ENCODE measurements at places on chromosomes 7 and 10.

GRCh38 chr10:111116762-111117445 is 40.1 kb downstream of the ADRA2A start:
- no peak for DNase-seq

DNA sequence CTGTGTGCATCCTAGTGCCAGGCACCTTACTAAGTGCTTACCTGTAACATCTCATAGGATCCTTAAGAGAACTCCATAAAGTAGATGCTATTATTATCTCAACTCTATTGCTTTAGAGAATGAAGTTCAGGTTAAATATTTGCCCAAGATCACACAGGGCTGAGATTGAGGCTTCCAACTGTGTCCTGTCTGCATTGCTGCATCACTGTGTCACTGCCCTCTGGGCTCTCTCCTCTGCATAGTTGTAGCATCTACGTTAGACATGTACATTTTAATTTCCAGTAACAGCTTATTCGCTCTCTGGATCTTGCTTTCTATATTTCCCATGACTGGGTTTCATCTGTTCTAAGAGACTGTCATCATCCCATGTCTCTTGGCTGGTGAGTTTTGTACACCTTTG is 63.6 kb upstream of the FZD8 start:
- no peak for DNase-seq

- peak; percentile 27 for DNase-seq
Observed at GRCh38 chr7:44292876-44293560, 32.4 kb downstream of the CAMK2B start.

DNA sequence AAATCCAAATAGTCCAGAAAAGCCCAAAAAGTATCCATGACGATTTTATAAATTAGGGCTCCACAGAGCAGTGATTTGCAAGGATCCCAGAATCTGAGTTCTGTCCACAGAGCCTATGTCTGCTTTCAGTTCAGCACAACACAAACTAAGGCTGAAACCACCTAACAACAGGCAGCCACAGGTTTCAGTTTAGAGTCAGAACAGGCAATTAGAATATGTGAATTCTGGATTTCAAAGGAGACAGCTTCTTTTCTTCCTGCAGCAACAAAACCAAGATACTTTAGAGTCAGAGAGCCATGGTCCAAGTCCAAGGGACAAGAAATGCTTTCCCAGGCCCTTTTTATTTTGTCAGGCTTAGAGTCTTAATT is 23.6 kb downstream of the IFIT3 start:
- no peak for DNase-seq

Data from naive thymus-derived CD8-positive, alpha-beta T cell (primary cell).